ENCODE measurements at places on chromosomes 11 and 22.

DNA sequence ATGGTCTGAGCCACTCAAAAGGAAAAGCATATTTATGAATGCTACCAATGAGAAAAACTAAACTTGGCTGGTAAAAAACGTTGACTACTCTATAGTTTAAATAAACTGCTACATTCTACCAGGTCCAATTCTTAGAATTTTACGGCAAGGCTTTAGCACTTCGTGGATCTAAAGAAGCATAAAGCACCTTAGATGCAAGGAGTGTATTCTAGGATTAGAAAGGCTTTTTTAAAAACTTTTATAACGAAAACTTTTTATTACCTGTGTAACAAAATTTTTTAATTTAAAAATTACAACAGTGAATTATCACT, 13.9 kb downstream of the PHF21A start:
- no peak for DNase-seq

DNA sequence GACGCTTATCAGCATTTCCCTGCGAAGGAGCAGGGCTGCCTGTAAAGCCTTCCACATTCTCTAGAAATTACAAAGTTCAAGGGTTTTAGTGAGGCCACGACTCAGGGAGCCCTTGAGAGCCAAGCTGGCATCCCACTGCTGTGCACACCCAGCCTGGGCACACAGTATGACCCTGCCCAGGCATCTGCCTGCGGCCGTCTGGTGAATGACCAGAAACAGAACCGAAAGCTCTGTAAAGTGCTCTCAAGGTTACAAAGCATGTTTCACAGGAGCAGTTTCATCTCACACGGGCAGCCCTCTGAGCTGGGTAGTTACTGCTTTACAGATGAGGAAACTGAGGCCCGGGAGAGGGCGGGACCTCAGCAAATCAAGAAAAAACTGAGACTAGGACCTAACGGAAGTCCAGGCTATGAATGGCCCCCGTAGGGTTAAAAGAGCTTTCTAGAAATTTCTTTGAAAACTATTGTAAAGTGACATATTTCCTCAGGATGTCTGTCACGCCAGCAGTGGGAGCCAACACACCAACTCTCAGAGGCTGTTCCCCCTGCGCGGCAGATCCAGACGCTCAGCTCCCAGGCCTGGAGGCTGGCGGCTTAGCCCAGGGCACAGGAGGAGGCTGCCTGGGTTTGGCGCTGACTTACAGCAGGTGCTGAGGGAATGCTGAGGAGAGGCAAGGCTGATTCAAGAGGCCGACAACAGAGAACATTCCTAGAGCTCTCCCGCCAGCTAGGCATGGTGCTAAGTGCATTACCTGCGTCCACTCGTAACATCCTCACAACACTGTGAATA, 7.7 kb upstream of the TCF20 start:
- DNase-seq: peak; percentile 12

- no peak for DNase-seq
These were observed 1388.0 kb downstream of the BRD1 start for GRCh38 chr22:48439560-48440135.

- peak; percentile 20 for DNase-seq
These were observed 43.6 kb downstream of the CACNG2 start for GRCh38 chr22:36659762-36660509.

DNA sequence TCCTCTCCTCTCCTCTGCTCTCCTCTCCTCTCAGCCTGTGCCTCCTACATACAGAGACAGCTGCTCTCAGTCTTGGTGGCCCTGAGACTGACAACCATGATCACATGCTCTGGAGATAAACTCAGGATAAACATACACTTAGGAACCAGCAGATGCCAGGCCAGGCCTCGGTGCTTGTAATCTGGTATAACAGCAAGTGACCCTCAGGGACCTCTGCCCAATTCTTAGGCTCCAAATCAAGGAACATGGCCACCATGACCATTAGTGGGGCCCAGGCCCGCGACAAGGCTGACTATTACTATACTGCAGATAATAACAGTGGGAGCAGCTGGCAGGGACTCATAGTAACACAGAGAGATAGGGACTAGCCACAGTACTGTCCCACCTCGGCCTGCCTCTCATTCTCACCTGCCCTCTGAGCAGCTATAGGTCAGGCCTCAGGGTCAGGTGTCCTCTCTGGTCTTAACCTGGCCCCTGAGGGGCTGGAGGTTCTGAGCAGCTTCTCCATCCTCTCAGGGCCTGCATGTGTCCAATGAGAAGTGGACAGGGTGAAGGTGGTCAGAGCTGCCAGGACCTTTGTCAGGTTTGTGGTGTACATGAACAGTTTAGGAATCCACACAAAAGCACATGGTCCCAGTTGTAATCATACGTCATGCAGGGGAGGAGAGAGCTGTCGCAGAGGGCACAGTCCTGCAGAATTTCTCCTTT, 106.1 kb downstream of the GGTLC2 start:
- DNase-seq: no peak

- DNase-seq: no peak
These were observed 1092.7 kb downstream of the BRD1 start for GRCh38 chr22:48734961-48735360.

- no peak for DNase-seq
These were observed 4.9 kb downstream of the LRP4 start for GRCh38 chr11:46913484-46913883.

DNA sequence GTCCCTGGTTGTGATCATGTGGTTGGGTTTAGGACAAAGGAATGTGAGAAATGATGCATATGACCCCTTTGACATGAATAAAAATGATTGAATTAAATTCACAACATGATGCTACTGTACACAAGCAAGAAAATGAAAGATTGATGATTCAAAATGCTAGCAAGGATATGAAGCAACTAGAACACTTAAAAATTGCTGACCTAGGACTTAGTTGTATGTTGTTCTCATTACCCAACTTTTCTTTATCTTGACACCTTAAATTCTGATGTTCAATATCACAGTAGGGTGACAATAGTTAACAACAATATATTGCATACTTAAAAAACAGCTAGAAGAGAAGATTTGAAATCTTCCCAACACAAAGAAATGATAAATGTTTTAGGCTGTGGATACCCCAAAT, 20.6 kb downstream of the OR52A5 start:
- DNase-seq: no peak

DNA sequence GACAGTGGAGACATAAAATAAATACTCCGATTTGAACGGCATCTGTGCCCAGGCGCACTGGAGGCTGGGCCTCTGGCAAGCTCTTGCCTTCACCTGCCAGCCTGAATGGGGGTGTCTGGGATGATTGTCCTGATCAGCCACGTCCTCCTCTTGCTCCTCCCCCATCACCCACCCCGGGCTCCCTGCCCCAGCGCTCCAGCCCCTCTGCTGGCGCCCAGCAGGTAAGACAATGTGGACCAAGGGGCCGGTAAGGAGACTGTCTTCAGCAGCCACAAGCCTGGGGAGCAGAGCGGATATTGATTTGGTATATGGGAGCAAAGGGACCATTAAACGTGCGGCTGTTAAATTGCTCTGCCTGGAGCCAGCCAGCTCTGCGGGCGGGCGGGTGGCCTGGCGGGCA, 24.9 kb downstream of the WNT11 start:
- no peak for DNase-seq

DNA sequence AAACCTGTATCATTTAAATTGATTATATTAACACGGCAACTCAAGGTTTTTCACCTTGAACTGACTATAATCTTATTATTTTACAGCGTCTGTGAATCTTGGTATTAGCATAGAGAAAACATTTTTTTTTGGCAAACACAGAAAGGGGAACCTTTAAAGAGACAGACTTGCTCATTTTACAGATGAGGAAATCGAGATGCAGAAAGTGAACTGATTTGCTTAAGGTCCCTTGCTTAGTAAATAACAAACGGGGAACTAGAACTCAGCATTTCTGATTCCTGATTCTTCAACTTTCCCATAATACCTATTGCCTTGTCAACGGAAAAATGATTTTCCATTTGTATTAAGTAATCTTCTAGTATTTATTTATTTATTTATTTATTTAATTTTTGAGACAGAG, 33.2 kb upstream of the CECR2 start:
- DNase-seq: no peak

- no peak for DNase-seq
These were observed 1.5 kb upstream of the IL17REL start for GRCh38 chr22:50014053-50014501.

GRCh38 chr11:69380921-69381581, 87.1 kb downstream of the MYEOV start:
- DNase-seq: no peak

DNA sequence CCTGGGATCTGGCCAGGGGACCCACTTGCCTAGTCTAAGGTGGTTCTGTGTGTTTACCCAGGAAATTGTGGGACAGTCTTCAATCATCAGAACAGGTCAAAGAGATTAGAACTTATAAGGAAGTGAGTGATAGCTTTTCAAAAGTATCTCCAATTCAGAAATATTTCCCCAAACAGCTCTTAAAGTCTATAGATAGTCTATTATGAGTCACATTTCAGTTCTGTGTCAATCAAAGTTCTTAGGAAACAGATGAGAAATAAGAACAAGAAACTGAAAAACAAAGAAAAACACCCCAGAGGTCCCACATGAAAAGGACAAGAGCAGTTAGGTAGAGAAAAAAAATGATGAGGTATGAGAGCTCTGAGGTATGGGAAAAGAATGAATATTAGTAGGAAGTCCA, 381.4 kb upstream of the MPPED2 start:
- no peak for DNase-seq

DNA sequence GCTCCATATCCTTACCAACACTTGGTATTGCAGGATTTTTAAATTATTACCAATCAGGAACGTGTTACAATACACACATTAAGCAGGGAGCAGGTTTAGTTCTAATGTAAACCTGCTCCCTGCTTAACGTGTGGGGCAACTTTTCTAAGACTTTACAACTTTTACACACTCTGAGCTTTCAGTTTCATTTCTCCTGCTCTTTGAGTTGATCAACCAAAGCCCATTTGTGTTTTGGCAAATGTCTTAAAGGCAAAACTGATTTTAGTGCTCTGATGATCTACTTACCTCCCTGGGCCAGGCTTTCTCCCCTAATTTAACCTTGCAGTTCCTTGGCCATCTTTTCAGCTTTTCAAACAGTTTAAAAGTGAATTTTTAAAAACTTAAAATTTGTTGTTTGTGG, 70.9 kb downstream of the ZBTB44 start:
- DNase-seq: no peak

DNA sequence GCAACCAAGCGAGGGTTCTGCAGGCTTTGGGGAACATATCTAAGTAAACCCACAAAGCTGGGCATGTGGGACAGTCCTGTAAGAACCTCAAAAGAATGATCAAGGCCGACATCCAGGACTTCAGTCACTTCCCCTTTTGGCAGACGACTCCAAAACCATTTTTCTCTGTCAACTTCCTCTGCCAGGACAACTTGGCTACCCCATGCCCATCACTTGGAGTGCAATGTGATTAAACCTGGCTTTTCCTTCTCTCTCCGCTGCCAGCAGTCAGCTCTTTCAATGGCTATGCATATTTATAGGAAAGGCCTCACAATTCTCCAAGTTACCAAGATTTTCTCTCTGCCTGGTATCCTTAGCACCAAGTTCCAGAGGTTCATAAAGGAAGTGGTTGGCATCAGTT, 78.9 kb downstream of the C11orf58 start:
- no peak for DNase-seq

DNA sequence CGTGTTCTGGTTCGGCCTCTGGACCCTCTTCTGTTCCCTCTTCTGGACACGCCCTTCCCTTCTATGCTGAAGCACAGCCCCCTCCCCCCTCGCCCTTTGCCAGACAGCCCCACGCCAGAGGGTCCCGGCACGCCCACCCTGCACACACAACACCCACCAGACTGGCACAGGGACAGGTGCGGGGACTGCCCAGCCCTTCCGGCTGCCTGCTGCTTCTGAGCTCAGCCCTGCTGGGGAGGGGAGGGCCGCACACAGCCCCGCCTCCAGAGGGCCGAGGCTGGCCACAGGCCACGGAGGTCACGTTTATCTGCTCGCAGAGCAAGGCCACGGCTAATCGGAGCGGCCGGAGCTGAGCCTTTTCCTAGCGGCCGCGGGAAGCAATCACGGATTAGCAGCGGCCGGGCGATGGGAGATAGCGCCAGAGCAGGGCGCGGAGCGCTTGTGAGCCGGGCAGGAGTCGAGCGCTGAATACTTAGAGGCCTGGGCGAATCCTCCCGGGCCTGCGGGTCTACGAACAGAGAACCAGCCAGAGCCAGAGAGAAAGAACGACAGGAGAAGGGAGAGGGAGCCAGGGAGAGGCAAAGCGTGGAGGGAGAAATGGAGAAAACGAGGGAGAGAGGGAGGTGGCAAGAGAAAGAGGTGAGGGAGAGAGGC, 21.5 kb downstream of the OTUB1 start:
- DNase-seq: no peak

DNA sequence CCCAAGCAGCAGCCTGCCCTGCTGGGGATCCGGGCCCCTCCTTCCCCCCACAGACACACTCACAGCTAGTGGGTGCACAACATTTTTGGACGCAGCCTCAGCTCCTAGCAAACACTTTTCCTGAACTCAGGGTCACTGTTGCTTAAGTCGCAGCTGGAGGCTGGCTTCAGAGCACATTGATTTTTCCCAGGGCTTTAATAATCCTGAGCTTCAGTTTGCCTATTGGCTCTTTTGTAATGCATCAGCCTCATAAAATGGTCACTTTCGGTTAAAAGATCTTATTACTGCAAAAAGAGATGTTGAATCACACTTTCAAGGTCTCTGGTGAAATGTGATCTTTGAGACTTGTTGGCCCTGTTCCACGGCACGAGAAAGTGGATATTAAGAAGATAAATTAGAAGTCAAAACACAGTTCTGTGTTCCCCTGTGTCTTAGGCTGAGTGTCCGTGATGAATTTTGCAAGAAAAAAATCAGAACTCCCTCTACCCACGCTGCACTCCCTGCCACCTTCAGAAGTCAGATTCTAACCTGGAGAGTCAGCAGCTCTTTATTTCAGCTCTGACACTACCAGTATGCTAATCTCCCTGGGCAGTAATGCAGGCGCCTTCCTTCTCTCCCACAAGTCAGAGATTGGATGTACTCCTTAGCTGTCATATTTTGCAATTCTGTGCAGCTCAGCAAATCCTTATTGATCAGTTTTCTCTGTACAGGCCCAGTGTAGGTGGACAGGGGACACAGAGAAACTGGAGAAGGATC, 158.2 kb upstream of the E2F8 start:
- no peak for DNase-seq

- DNase-seq: no peak
These were observed 105.5 kb downstream of the NXPE2 start for GRCh38 chr11:114783805-114784204.

DNA sequence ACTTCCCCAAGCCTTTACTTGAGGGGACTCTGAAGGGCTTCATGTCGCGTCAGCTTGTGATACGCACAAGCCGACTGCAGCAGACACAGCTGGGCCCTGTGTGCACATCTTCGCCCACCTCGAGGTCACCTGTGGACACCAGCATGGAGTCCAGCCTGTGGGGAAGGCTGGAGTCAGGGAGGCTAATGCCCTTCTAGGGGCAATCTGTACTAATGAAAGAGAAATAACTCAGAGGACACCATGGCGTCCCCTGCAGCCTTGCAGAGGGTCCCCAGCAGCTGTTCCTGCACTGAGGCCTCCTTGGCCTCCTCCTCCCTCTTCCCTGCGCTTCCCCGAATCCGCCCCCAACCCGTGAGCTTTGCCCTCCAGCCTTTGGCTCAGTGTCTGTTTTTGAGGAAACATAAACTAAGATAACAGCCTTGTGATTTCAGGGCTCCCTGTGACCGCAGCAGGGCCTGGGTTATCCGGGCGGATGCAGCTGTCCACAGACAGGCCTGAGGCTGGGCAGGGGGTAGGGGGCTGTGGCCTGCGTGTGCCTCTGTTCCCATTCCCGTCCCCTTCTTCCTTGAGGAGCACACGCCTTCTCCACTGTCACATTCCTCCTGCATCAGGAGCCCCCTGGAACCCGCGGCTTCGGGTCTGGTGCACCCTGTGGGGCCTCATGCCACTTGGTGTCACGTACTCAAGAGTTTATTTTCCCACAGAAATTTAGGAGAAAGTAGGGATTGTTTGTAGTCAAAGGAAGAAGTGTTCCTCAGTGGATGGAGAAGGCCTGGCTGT, 25.0 kb downstream of the KRTAP5-5 start:
- DNase-seq: no peak

Data from activated CD4-positive, alpha-beta T cell treated with anti-CD3 and anti-CD28 coated beads, Interleukin-2, Interleukin-6, amounts not matched to agents 100 ng/mL and 50 ng/mL, durations not matched to agents 16 hours and 8 hours (primary cell).